ENCODE measurements at places on chromosomes 12 and 14.

GRCh38 chr12:3348055-3348454 is 142.9 kb upstream of the PRMT8 start:
- no peak for DNase-seq

DNA sequence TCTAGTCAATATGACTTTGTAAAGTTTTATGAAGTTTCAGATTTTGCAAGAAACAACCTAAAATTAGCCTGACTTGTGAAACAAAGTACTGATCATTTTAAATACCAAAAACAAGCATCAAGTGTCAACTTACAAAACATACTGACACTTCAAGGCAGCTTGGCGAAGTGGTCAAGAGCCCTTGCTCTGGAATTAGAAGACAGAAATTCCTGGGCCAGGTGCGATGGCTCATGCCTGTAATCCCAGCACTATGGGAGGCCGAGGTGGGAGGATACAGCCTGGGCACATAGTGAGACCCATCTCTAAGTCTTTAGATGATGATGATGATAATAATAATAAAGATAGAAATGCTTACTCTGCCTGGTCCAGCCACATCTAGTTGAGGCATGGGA is 45.4 kb upstream of the NR2C1 start:
- no peak for DNase-seq

- DNase-seq, result no peak
Observed at GRCh38 chr12:57226588-57227314, 2.8 kb upstream of the SHMT2 start.

DNA sequence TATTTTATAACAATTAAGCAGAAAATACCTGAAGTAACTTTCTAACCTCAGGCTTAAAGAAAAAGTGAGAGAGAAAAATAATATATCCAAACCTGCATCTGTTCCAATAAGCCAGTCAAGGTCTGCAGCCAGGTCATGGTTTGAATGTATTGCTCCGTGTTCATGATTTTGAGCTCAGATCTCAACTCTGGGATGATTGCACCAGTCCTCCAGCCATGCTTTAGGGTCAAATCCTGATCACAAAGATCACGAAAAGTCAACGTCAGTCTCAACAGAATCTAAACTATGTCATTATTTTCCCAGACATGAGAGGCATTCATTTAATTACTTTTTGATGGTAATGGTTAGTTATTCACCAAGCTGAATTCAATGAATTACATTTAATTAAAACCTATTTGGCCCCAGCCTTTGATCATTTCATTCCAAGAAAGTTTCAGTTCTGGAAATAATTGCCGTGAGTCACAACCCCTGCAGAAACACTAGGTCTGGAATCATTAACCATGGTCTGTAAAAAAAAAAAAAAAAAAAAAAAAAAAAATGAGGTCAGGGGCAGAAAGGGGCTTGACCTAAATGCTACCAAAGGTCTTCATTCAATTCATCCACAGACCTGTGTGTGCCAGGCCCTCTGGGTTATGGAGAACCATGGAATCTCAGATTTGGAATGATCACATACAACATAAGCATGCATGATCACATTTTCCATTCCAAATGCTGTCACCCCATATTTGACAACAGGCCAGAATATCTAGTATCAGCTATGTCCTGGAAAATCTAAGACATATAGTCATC is 55.6 kb downstream of the NT5DC3 start:
- DNase-seq, result no peak

GRCh38 chr12:54863948-54864618 is 9.8 kb downstream of the MUCL1 start:
- DNase-seq, result no peak

All from adrenal gland (tissue), 19 donors.